NCI-H187 (cell line): ENCODE measurements at places on chromosomes 4 and X.

- DNase-seq, result no peak
Observed at GRCh38 chr4:42425146-42426065, 28.1 kb downstream of the SHISA3 start.

- DNase-seq, result no peak
Observed at GRCh38 chr4:118225511-118225910, 127.3 kb downstream of the PRSS12 start.

DNA sequence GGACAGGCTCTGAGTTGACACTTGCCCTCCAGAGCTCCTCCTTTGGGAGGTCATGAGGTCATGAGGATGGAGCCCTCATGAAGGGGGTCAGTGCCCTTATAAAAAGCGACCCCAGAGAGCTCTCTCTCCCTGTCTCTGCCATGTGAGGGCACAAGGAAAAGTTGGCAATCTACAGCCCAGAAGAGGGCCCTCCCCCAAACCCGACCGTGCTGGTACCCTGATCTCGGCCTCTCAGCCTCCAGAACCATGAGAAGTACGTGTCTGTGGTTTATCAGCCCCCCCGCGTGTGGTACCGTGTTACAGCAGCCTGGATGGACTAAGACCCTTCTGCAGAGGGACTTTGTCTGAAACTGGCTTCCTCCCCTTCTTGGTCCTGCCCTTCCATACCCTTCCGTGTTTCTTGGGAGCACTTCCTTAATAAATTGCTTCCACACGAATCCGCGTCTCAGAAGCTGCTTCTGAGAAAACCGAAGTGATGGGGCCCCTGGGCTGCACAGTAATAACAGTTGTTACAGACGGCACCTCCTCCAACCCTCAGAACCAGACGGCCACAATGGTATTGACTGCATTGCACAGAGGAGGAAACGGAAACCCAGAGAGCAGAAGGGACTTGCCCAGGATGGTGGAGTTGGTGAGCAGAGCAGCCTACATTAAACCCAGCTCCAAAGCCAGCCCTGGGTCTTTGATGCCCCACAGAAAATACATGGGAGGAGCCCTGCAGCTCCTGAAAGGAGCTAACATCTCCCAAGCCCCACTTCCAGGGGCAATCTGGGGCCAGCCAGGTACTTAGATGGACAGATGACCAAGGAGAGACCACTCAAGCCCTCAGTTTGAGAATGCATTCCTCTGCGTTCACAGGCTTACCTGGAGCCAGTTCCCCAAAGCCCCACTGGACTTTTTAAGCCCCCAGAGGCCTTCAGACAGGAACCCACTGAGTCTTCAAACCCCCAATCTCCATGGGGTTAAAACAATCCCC lies 242.7 kb downstream of the BCOR start:
- no peak for DNase-seq

DNA sequence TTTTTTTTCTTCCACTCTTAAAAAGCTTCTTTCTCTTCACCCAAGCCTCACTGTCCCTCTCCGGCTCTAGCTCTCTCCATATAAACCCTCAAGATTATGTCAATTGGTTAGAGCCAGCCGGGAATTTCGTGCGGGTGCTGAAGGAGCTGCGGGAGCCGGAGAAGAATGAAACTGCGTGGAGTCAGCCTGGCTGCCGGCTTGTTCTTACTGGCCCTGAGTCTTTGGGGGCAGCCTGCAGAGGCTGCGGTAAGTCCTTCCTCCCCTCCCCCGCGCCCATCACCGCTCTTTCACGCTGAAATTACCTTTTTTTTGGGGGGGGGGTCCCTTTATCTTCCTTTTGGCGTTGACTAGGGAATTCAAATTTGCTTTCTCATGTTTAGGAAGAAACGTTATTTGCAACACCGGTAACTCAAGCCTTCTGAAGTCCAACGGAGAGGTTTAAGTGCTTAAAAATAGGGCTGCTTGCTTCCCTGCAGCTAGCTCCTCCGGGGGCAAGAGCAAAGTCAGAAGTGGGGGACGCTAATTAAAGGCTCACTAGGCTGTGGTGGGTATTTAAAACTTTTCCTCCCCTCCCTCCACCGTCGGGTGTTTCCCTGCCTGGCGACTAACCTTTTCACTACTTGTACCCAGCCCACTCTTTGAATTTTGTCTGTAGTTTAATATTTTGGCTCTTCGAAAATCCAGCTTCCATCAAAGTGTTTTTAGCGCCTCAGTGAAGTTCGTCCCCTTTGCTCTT lies 491 bp downstream of the COL4A5 start:
- no peak for DNase-seq

- DNase-seq, result no peak
Observed at GRCh38 chr4:185232370-185232769, 23.0 kb downstream of the SNX25 start.

- DNase-seq, result no peak
Observed at GRCh38 chr4:57190601-57191481, 80.7 kb upstream of the IGFBP7 start.

DNA sequence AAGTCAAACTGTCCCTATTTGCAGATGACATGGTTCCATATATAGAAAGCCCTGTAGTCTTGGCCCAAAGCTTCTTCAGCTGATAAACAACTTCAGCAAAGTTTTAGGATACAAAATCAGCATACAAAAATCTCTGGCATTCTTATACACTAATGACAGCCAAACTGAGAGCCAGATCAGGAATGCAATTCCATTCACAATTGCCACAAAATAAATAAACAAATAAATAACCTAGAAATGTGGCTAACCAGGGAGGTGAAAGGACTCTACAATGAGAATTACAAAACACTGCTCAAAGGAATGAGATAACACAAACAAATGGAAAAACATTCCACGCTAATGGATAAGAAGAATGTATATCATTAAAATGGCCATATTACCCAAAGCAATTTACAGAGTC lies 52.9 kb upstream of the CXCL8 start:
- DNase-seq, result no peak

- DNase-seq, result no peak
Observed at GRCh38 chr4:87185146-87185870, 35.1 kb downstream of the KLHL8 start.

GRCh38 chr4:185395238-185395955 lies at the start of gene LRP2BP:
Gene LRP2BP (minus strand): TSS chr4:185395924. CDS start chr4:185378186, 17,738 bp downstream.
- DNase-seq, result no peak

- no peak for DNase-seq
Observed at GRCh38 chr4:47349326-47349725, 114.2 kb downstream of the COMMD8 start.

- DNase-seq, result no peak
Observed at GRCh38 chr4:82705169-82705927, 93.2 kb downstream of the SCD5 start.

DNA sequence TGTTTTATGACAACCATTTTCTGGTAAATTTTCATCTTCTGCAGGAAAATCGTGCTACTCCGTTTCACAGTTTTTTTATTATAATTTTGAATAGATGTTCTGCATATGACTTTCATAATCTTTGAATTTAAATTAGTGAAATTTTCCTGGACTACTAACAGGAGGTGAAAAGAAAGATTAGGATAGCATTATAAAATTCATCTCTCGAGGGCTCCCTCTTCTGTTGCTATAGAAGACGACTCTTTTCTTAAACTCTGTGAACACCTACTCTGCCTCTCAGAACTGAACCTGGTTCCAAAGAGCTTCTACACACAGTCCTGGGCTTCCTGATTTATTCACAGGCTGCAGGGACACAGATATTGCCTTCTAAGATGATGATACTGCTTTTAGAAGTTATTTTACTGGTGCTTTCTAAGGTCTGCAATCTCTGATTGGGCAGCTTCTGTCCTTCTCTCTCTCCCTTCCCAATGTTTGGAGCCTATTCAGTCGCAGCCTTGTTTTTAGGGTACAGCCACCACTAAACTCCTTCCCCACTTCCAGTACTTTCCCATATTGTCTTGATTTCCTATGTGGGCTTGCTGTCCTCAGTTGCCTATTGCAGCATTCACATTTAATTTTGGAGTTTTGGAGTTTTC lies 10.1 kb upstream of the SAP30 start:
- DNase-seq, result no peak

- no peak for DNase-seq
Observed at GRCh38 chr4:6695660-6696610, 2.3 kb downstream of the S100P start.

DNA sequence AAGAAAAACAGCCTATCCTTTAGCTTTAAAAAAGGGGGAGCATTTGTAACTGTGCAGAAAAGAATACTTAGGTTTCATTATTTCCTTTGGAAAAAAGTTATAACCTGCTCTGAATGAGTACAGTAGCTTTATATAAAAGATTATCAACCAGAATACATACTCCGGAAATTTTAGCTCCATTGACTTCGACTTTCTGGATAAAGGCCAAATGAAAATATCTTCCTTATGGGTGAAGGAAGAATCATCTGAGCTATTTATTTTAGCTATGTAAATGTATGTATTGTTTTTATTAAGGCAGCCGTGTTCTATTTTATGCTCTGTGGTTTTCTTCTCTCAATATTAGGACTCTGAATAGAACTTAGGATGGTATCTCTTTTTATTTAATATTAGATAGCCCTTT lies 69.0 kb upstream of the ETNPPL start:
- no peak for DNase-seq

- no peak for DNase-seq
Observed at GRCh38 chr4:67546971-67547370, 1.7 kb upstream of the CENPC start.

DNA sequence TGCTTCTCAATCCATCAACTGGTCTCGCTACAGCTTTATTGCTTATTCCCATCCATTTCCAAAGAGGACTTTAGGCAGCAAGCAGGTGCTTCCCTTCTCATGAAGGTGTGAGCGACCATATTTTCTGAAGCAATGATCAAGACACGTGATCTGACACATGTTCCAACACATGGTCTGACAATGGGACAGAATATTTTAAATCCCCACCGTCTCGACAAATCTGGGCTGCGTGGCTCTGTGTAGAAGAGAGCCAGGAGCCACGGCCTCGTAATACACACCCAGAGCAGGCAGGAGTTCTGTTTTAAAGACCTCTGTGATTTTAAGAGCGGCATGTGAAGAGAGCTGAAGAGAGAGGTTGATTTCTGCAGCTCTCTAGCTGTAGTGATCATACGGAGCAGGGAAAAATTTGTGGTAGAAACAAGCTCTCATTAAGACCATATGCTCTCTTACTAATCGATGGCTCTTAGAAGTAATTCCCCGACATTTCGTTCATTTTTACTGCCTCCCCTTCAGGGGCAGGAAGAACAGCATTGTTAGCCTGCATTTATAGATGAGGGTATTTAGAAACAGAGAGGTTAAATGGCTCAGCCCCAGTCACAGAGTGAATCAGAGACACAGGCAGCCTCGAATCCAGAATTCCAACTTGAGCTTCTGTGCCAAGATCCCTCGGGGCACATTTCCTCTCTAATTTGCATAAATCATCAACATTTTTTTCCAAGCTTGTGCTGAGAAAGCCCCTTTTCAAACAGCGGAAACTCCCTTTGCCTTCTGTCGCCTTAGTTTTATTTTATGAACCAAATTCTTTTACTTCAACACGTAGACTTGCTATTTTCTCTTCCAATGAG lies 91.0 kb upstream of the BCOR start:
- no peak for DNase-seq

DNA sequence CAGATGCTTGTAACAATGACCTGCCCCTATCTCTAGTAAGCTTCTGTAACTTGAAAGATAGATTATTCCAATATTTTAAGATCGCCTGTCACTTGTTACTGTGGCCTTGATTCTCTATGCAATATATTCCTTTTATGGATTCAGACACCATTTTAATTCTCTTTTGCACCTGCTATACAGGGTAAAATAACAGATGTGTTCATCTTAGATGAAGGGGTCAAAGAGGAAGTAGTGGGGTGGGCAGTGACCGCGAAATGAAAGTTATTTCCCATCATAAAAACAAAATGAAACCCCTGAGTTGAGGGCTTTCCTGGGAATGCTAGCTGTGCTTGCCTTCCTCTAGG lies 175.9 kb downstream of the TSPAN5 start:
- no peak for DNase-seq

- DNase-seq, result no peak
Observed at GRCh38 chrX:13700380-13700779, 11.5 kb downstream of the RAB9A start.

DNA sequence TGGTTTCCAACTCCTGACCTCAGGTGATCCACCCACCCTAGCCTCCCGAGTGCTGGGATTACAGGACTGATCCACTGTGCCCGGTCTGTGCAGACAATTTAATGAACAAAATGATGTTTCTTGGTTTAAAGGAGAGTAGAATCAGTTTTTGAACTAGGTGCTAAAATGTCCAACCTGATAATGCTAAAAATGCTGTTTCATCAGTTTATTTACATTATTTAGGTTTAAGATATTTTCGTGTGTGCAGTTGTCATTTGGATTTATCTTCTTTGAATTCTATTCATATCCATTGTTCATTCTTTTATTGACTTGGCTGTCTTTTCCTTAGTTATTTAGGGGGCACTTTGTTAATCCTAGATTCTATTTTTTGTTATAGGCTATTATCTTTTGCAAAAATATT lies 18.0 kb upstream of the GABRB1 start:
- no peak for DNase-seq

GRCh38 chr4:55068522-55068921 lies 56.9 kb downstream of the KDR start:
- DNase-seq, result no peak

GRCh38 chr4:47672696-47673095 lies 165.2 kb downstream of the CORIN start:
- DNase-seq, result no peak

DNA sequence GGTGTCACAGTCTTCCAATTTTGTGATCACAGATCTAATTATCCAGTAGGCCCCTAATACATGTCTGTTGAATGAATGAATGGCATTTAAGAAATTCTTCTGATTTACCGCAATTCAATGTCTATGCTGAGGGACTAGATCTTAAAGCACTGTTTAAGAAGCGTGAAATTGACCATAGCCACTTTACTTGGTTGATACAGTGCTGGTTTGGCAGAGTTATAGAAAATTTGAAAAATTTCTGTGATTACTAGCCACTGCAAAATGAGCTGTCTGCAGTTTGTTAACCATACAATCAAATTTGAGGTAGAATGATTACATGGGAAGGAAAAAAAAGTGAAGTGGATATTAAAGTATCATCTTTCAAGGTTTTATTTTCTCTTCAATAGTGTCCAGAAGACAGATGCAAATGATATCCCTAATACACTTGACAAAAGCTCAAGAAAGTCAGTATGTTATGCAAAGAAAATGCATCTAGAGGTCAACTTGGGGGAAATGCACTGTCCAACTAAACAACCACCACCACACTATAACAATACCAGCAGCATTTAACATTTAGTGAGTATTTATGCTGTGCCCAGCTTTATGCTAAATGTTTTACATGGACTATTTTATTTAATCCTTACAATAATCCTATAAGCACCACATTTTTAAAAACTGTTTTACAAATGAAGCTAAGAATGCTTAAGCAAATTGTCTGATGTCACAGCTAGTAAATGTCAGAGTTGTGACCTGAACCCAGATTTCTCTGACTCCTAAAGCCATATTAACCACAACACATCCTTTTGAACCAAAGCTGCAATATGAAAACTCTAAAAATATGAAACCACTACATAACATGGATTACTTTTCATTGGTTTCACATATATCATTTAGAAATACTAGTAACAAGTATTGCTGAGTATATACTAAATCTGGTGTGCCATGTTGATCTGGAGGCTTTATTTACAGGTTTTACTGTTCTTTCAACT lies 217.9 kb upstream of the MAB21L2 start:
- DNase-seq, result peak; percentile 0
